ENCODE measurements at places on chromosomes 12 and 14. TPM values are rescaled to one million over a fixed set of nuclear protein-coding genes. Genes with fewer than 3 reads are reported as not detected.

Gene KCNK10
- 0.11 TPM for total RNA-seq

Gene PHC1
- total RNA-seq: 18.7 TPM

Gene RNASE1
- 490 TPM for total RNA-seq

Gene MIP
- not detected for total RNA-seq

Gene DDX11
- total RNA-seq: 4.6 TPM

Gene PARP2
- total RNA-seq: 15.6 TPM

Gene OR4K15
- not detected for total RNA-seq

Gene STXBP6
- 28.7 TPM for total RNA-seq

Gene NDUFA12
- 427 TPM for total RNA-seq

Data from heart right ventricle (tissue), 16 donors.